ENCODE measurements at places on chromosomes 6 and 20.

DNA sequence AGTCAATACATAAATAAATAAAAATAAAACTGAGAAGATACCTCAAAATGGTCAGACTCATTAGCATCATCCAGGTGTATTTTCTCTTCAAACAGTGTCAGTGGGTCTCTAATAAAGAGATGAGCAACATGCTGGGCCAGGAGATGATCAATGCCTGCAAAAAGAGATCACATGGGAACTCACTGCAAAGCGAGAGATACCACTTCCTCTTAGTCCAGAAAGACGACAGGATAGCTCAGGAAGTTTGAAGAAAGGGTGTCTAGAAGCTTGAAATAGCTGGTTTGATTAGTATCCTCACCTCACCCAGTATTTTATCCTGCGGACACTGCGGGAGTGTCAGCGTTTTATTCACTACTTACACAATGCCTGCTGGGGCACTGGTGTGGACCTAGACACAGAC, 38.0 kb downstream of the GCLC start:
- DNase-seq = no peak

GRCh38 chr6:11096109-11096508, 2.5 kb downstream of the SMIM13 start:
- DNase-seq = no peak

DNA sequence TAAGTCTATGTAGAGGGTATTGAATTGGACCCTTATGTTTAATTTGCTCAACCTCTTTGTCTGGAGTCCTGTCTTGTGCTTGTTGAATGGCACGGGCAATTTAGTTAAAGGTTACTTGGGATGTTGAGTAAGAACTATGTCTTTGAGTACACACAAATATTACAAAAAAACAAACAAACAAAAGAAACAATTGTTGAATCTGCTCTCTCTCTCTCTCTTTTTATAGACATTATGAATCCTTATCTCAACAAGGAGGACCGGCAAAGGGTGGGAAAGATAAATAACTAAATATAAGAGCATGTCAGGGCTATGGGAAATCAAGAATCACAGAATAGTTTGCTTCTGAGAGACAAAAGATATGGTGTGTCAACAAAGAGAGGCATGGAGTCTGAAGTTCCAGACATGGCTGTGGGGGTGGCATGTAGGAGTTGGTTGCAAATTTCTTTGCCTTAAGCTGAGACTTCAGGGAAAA, 608.6 kb downstream of the UTRN start:
- no peak for DNase-seq

- DNase-seq = no peak
Measured at GRCh38 chr20:46580613-46581205, 30.3 kb upstream of the OCSTAMP start.

GRCh38 chr6:33630014-33630413, 8.9 kb downstream of the ITPR3 start:
- DNase-seq = no peak

- no peak for DNase-seq
Measured at GRCh38 chr20:18172379-18172778, 34.7 kb downstream of the KAT14 start.

GRCh38 chr6:87799651-87800050, 97.6 kb upstream of the AKIRIN2 start:
- no peak for DNase-seq

GRCh38 chr6:4128072-4128471, 7.3 kb downstream of the ECI2 start:
- DNase-seq = no peak

All from activated effector memory CD4-positive, alpha-beta T cell treated with Interleukin-2 at 50 U/mL for 16 hours (primary cell).